ENCODE measurements at places on chromosomes 6 and 20. TPM values are rescaled to one million over a fixed set of nuclear protein-coding genes. Genes with fewer than 3 reads are reported as not detected.
A peak's percentile ranks its signal among the peaks of the same experiment; 100 is the strongest.

GRCh38 chr6:84599991-84600390, 164.4 kb downstream of the TBX18 start:
- H3K27ac ChIP-seq, result no peak overlapping the region
- no peaks in the 10 kb centered on the region for H3K27me3 ChIP-seq
- peaks cover 5% of the 10 kb centered on the region for H3K36me3 ChIP-seq
- peaks cover 21% of the 10 kb centered on the region for H3K4me1 ChIP-seq

DNA sequence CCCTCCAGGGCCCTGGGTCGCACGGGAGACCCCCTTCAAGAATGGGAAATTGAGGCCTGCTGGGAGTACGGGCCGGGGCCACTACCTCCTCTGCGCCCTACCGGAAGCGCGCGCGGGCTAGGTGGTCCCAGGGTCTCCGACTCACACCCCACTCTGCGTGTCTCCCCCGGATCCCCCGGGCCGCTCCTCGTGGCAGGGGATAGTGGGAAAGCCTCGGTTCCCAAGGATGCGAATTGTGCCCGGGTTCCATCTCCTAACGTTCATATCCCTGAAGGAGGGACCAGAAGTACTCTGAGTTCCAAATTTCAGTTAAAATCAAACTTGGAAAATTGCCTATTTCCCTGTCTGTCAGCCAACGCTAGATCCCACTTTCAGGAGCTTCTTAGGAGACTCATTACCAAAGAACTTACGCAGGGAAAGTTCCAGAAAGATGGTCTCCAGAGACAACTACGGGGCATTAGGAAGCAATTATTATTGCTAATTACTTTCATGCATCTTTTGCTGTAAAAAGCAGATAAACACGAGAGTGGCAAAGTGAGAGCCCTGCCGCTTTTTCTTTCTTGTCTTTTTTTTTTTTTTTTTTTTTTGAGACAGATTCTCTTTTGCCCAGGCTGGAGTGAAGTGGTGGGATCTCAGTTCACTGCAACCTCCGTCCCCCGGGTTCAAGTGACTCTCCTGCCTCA, 858 bp downstream of the FAM83D start:
- peaks cover 2% of the 10 kb centered on the region for H3K27me3 ChIP-seq
- peaks cover 33% of the 10 kb centered on the region for H3K4me1 ChIP-seq
- H3K36me3 ChIP-seq, result peaks cover 12% of the 10 kb centered on the region
- H3K27ac ChIP-seq, result peak overlapping the region; percentile 75
- H3K4me3 ChIP-seq, result peak overlapping the region; percentile 92

DNA sequence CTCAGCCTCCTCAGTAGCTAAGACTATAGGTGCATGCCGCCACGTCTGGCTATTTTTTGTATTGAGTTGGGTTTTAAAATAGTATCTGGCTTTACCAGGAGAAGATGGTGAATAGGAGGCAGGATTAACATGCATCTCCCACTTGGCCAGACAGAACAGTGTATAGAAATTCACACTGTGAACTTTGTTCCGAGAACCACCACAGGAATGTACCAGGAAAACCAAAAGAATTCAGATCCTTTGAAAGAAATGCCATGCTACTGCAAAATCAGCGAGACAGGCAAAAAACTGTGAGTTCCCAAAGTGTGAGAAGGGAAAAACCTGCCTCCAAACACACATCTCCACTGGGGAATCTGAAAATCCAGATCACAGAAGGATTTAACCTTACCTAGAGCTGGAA, 327.6 kb downstream of the NKAIN2 start:
- no peaks in the 10 kb centered on the region for H3K4me1 ChIP-seq
- H3K27ac ChIP-seq, result no peak overlapping the region
- peaks cover 1% of the 10 kb centered on the region for H3K27me3 ChIP-seq
- no peak for DNase-seq
- 0 out of 2 replicates have a peak, but pooled peaks cover 4% of the 10 kb centered on the region for H3K36me3 ChIP-seq

- H3K4me3 ChIP-seq, result no peak overlapping the region
- H3K36me3 ChIP-seq, result no peaks in the 10 kb centered on the region
- peaks cover 2% of the 10 kb centered on the region for H3K27me3 ChIP-seq
- no peak overlapping the region for H3K27ac ChIP-seq
- H3K4me1 ChIP-seq, result no peaks in the 10 kb centered on the region
- peak; percentile 28 for DNase-seq
Measured at GRCh38 chr20:63186528-63187316, 29.2 kb downstream of the YTHDF1 start.

DNA sequence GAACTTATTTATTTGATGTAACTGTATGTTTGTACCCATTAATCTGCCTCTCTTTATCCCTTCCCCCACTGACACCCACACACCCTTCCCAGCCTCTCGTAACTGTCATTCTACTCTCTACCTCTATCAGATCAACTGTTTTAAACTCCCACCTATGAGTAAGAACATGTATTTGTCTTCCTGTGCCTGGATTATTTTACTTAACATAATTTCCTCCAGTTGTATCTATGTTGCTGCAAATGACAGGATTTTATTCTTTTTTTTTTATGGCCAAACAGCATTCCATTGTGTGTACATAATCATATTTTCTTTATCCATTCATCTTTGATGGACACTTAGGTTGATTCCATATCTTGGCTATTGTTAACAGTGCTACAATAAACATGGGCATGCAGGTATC, 49.3 kb downstream of the PHACTR2 start:
- H3K36me3 ChIP-seq, result peaks cover 42% of the 10 kb centered on the region
- H3K27me3 ChIP-seq, result no peaks in the 10 kb centered on the region
- H3K4me1 ChIP-seq, result peaks cover 21% of the 10 kb centered on the region
- H3K4me3 ChIP-seq, result no peak overlapping the region

GRCh38 chr20:25209400-25209799, 13.9 kb downstream of the ENTPD6 start:
- H3K36me3 ChIP-seq, result no peaks in the 10 kb centered on the region
- no peak overlapping the region for H3K27ac ChIP-seq
- no peaks in the 10 kb centered on the region for H3K27me3 ChIP-seq
- DNase-seq, result no peak

DNA sequence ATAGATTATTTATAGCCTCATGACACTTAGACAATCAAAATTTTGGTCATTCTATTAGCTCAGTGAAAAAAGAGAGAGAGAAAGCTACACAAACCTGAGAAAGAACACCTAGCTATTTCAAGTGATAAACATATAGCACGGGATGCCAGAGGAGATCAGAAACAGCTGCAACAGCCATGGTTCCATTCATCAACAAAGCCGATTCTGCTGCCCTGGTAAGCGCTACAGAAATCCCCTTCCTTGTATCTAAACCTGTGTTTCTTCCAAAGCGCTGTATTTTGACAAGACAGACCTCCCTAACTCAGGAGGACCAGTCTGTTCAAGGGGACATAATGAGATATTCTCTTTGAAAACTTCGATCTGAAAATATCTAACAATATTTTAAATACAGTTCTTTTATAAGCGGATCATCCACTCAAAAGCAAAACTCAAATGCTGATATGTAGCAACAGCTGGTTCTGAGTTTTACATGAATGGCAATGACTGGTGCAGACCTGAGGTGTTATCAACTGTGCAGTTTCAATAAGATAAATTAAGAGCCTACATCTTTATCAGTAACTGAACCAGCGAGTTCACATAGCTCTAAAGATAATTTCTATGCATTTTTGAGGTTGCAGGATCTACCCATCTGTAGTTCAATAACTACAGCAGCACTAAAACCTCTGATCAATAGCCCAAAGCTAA, 447.8 kb downstream of the FRK start:
- no peak for DNase-seq
- peaks cover 4% of the 10 kb centered on the region for H3K36me3 ChIP-seq
- peak overlapping the region; percentile 34 for H3K27ac ChIP-seq
- H3K27me3 ChIP-seq, result no peaks in the 10 kb centered on the region
- H3K4me1 ChIP-seq, result peaks cover 58% of the 10 kb centered on the region
- H3K4me3 ChIP-seq, result peak overlapping the region; percentile 16

GRCh38 chr6:68559716-68560115, 75.4 kb upstream of the ADGRB3 start:
- H3K4me1 ChIP-seq, result no peaks in the 10 kb centered on the region
- no peak overlapping the region for H3K4me3 ChIP-seq
- H3K36me3 ChIP-seq, result no peaks in the 10 kb centered on the region

- peaks cover 53% of the 10 kb centered on the region for H3K4me1 ChIP-seq
- H3K27me3 ChIP-seq, result no peaks in the 10 kb centered on the region
- no peak overlapping the region for H3K27ac ChIP-seq
- DNase-seq, result no peak
Measured at GRCh38 chr6:138651491-138651890, 122.1 kb upstream of the CCDC28A start.

DNA sequence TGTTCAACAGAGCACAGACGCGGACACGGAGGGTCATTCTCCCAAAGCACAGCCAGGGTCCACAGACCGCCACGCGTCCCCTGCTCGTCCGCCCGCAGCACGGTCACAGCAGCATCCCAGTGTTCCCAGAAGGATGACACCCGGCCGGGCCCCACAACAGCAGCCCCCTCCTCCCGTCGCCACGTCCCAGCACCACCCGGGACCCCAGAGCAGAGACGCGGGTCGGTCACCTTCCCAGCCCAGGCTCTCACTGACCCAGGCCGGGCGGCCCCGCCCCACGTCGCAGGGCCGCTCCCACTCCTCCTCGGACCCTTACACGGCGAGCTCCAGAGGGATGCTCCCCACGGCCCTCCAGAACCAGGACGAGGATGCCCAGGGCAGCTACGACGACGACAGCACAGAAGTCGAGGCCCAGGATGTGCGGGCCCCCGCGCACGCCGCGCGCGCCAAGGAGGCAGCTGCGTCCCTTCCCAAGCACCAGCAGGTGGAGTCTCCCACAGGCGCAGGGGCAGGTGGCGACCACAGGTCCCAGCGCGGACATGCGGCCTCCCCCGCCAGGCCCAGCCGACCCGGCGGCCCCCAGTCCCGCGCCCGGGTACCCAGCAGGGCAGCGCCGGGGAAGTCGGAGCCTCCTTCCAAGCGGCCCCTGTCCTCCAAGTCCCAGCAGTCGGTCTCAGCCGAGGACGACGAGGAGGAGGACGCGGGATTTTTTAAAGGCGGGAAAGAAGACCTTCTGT, 64.3 kb downstream of the FNDC1 start:
- H3K27me3 ChIP-seq, result peaks cover 19% of the 10 kb centered on the region
- no peak overlapping the region for H3K4me3 ChIP-seq
- no peak for DNase-seq
- H3K27ac ChIP-seq, result no peak overlapping the region
- no peaks in the 10 kb centered on the region for H3K36me3 ChIP-seq

DNA sequence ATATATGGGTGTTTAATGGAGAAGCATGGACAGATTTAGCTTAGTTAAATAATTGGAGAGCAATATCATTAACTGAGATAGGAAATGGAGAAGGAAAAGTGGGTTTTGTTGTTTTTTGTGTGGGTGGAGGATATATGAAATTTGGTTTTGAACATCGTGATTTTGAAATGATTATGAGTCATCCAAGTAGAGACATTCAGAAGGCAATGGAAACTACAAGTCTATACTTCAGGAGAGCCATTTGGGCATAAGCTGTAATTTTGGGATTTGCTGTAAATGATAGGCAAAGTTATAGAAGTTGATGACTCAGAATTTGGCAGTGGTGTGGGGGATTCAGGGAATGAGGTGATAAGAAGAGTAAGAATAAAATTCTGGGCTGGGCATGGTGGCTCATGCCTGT, 27.4 kb upstream of the FAM135A start:
- no peak for DNase-seq
- H3K4me1 ChIP-seq, result no peaks in the 10 kb centered on the region
- H3K27ac ChIP-seq, result no peak overlapping the region
- H3K27me3 ChIP-seq, result peaks cover 2% of the 10 kb centered on the region
- H3K36me3 ChIP-seq, result no peaks in the 10 kb centered on the region

GRCh38 chr6:79687759-79688158, 56.6 kb downstream of the SH3BGRL2 start:
- H3K36me3 ChIP-seq, result no peaks in the 10 kb centered on the region
- no peak overlapping the region for H3K4me3 ChIP-seq
- H3K4me1 ChIP-seq, result no peaks in the 10 kb centered on the region
- peaks cover 2% of the 10 kb centered on the region for H3K27me3 ChIP-seq
- no peak overlapping the region for H3K27ac ChIP-seq

DNA sequence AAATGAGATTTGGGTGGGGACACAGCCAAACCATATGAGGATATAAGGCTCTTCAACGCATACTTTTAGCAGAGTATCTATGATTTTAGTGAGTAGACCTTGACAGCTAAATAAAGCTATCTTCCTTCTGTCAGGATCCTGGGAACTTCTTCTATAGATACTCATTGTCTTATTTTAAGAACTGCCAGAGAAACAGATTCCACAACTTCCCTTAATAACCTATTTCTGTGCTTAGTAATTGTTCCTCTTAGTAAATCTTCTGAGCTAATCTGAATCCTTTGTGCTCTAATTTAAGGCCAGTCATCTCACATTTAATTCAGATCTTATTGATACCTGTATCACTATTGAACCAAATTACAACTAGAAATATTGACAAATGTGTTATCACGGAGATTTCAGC, 64.0 kb upstream of the CEP85L start:
- no peak overlapping the region for H3K4me3 ChIP-seq
- DNase-seq, result no peak
- peaks cover 17% of the 10 kb centered on the region for H3K4me1 ChIP-seq
- no peaks in the 10 kb centered on the region for H3K36me3 ChIP-seq

GRCh38 chr20:54251096-54251495, 43.2 kb downstream of the PFDN4 start:
- H3K4me3 ChIP-seq, result no peak overlapping the region
- H3K4me1 ChIP-seq, result peaks cover 32% of the 10 kb centered on the region
- DNase-seq, result no peak
- H3K27me3 ChIP-seq, result peaks cover 6% of the 10 kb centered on the region
- H3K27ac ChIP-seq, result no peak overlapping the region

DNA sequence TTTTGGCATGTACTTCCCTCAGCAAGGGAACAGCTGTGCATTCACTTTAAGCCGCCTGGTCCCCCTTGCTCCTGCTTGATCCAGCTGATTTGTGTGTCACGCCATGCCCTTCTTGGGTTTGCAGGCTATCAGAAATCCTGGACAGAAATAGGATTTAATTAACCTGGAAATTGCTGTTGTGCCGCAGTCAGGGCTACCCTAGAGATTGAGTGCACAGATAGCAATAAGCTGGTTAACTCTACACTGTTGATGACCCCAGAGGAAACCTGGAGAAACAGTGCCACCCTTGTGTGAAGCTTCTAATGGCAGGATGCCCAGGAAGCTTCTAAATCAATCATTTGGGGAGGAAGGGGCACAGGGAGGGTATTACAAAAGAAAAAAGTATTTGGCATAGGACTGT, 199.0 kb downstream of the JARID2 start:
- no peaks in the 10 kb centered on the region for H3K27me3 ChIP-seq
- no peaks in the 10 kb centered on the region for H3K36me3 ChIP-seq
- DNase-seq, result no peak
- H3K4me1 ChIP-seq, result peaks cover 58% of the 10 kb centered on the region
- no peak overlapping the region for H3K4me3 ChIP-seq

GRCh38 chr6:87917886-87918285, 129.8 kb upstream of the SPACA1 start:
- H3K27ac ChIP-seq, result no peak overlapping the region
- no peak for DNase-seq
- peaks cover 27% of the 10 kb centered on the region for H3K27me3 ChIP-seq
- H3K36me3 ChIP-seq, result no peaks in the 10 kb centered on the region
- no peak overlapping the region for H3K4me3 ChIP-seq

GRCh38 chr6:144583614-144583954, 298.4 kb downstream of the UTRN start:
- no peaks in the 10 kb centered on the region for H3K27me3 ChIP-seq
- DNase-seq, result no peak
- no peak overlapping the region for H3K27ac ChIP-seq
- H3K4me3 ChIP-seq, result peak overlapping the region; percentile 62
- H3K36me3 ChIP-seq, result peaks cover 28% of the 10 kb centered on the region
- H3K4me1 ChIP-seq, result peaks cover 80% of the 10 kb centered on the region

- H3K4me1 ChIP-seq, result peaks cover 15% of the 10 kb centered on the region
- peak; percentile 27 for DNase-seq
- H3K27ac ChIP-seq, result no peak within 1 kb of the TSS
- no peaks in the 10 kb centered on the region for H3K36me3 ChIP-seq
- H3K27me3 ChIP-seq, result peaks cover 23% of the 10 kb centered on the region
- peak within 1 kb of the TSS; percentile 88 for H3K4me3 ChIP-seq
Measured at GRCh38 chr6:93419304-93420162, at the start of gene EPHA7. Gene EPHA7 (minus strand): TSS chr6:93419559. CDS start chr6:93419341, 218 bp downstream.

CTCFL gene
- total RNA-seq, result not detected

GMPR gene
- total RNA-seq, result 4.8 TPM

GID8 gene
- total RNA-seq, result 25.0 TPM

DEFB127 gene
- not detected for total RNA-seq

SPAG4 gene
- 3.1 TPM for total RNA-seq

RPS6KA2 gene
- 10.7 TPM for total RNA-seq
